ENCODE measurements at places on chromosomes 11 and 22. TPM values are rescaled to one million over a fixed set of nuclear protein-coding genes. Genes with fewer than 3 reads are reported as not detected.

DNA sequence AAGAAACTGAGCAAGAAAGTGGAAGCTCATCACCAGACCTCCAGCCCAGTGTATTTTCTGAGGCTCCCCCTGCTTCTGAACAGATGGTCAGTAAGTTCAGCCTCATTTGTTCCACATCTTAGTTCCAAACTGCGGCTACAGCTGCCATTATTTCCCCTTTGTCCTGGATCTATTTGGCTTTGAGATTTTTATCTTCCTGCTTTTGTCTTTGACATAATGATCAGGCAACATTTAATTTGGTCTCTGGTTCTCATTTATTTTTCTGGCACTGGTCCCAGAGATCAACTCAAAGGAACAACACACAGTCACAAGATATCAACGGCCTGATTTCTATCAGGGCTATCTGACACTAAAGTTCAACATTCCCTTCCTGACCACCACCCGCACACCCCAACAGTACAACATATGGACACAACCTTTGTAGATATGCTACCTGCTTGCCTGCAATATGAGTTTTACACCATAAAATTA lies 137.5 kb downstream of the FAM76B start:
- H3K36me3 ChIP-seq = no peaks in the 10 kb centered on the region
- H3K27ac ChIP-seq = no peak overlapping the region
- H3K4me1 ChIP-seq = peaks cover 13% of the 10 kb centered on the region
- no peak overlapping the region for H3K4me3 ChIP-seq
- DNase-seq = no peak
- H3K27me3 ChIP-seq = no peaks in the 10 kb centered on the region

GRCh38 chr11:111586388-111586831 lies 15.8 kb upstream of the SIK2 start:
- no peak overlapping the region for H3K4me3 ChIP-seq
- H3K4me1 ChIP-seq = no peaks in the 10 kb centered on the region
- H3K27ac ChIP-seq = no peak overlapping the region
- DNase-seq = no peak
- H3K27me3 ChIP-seq = no peaks in the 10 kb centered on the region
- H3K36me3 ChIP-seq = no peaks in the 10 kb centered on the region

- no peaks in the 10 kb centered on the region for H3K36me3 ChIP-seq
- no peak for DNase-seq
- H3K27ac ChIP-seq = peak overlapping the region; percentile 52
- peak overlapping the region; percentile 23 for H3K4me3 ChIP-seq
These were observed 26.2 kb downstream of the OR2AG2 start for GRCh38 chr11:6745465-6746015.

- H3K27ac ChIP-seq = no peak overlapping the region
- no peak overlapping the region for H3K4me3 ChIP-seq
- no peaks in the 10 kb centered on the region for H3K36me3 ChIP-seq
- DNase-seq = no peak
These were observed 11.3 kb downstream of the VPS37C start for GRCh38 chr11:61149624-61150615.

AGBL2 gene
- total RNA-seq = 1.6 TPM

PAK1 gene
- 7.3 TPM for total RNA-seq

GRCh38 chr11:18352581-18352980 lies 30.2 kb downstream of the GTF2H1 start:
- H3K27ac ChIP-seq = no peak overlapping the region
- no peaks in the 10 kb centered on the region for H3K27me3 ChIP-seq
- no peaks in the 10 kb centered on the region for H3K4me1 ChIP-seq
- no peak for DNase-seq
- H3K4me3 ChIP-seq = no peak overlapping the region

ARHGAP42 gene
- 15.4 TPM for total RNA-seq

IRAG1 gene
- total RNA-seq = 1.5 TPM

DNA sequence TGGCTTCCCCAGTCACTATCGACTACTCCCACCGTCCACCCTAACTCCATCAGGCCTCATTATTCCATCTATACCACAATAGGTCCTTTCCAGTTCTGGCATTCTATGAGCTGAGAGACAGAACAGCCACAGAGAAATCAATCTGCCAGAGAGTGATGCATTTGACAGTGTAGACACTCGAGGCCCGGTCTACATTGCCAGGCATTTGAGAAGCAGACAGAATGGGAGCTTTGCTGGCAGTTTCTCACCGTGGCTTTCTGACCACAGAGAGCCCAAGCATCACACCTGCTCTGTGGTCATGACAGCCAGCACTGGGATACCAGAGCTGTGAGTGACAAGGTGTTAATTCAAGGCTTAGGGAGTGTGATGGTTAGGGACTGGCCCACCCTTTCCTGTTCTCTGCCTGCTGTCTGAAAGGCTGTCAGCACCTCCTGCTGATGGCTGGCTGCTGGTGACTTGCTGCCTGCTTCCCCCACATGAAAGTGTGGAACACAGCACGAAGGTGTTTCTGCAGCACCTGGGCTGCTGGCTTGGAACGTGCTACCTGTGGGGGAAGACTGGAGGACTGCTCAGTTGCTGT lies 137.8 kb downstream of the KIRREL3 start:
- no peak overlapping the region for H3K27ac ChIP-seq
- DNase-seq = no peak
- H3K4me1 ChIP-seq = no peaks in the 10 kb centered on the region
- H3K36me3 ChIP-seq = no peaks in the 10 kb centered on the region
- H3K27me3 ChIP-seq = no peaks in the 10 kb centered on the region

- H3K27me3 ChIP-seq = no peaks in the 10 kb centered on the region
- H3K27ac ChIP-seq = no peak overlapping the region
- no peaks in the 10 kb centered on the region for H3K36me3 ChIP-seq
- DNase-seq = no peak
- no peaks in the 10 kb centered on the region for H3K4me1 ChIP-seq
These were observed 37.8 kb downstream of the PRR5L start for GRCh38 chr11:36333897-36334296.

DNA sequence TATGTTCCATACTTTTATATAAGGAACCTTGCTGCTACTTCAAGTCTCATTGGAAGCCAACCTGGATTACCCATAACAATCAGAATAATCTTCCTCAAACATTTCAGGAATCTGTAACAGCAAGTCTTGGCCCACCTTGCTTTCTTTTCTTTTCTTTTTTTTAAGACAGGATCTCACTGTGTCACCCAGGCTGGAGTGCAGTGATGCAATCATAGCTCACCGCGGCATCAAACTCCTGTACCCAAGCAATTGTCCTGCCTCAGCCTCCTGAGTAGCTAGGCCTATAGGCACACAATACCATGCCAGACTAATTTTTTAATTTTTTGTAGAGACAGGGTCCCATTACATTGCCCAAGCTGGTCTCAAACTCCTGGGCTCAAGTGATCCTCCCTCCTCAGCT lies 29.3 kb upstream of the PRDM10 start:
- no peaks in the 10 kb centered on the region for H3K27me3 ChIP-seq

DNA sequence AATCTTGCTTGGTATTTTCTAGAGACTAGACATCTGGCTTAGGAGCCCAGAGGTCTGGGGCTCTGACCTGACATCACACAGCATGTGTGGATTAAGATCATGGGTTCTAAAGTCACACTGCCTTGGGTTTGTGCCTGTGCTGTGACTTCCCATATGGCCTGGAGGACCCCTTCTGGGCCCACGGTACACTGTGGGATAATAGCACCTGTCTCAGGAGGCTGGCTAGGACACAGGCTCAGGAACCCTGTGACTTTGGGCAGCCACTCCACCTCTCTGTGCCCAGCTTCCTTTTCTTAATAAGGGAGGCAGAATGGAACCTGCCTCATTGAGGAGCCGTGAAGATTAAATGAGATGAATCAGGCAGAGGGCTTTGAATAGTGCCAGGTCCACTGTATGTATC lies 99.2 kb upstream of the B3GAT1 start:
- no peak overlapping the region for H3K27ac ChIP-seq
- H3K27me3 ChIP-seq = no peaks in the 10 kb centered on the region
- no peaks in the 10 kb centered on the region for H3K4me1 ChIP-seq
- no peak overlapping the region for H3K4me3 ChIP-seq

ZNF70 gene
- total RNA-seq = 0.87 TPM

DRD2 gene
- 0.13 TPM for total RNA-seq

DNA sequence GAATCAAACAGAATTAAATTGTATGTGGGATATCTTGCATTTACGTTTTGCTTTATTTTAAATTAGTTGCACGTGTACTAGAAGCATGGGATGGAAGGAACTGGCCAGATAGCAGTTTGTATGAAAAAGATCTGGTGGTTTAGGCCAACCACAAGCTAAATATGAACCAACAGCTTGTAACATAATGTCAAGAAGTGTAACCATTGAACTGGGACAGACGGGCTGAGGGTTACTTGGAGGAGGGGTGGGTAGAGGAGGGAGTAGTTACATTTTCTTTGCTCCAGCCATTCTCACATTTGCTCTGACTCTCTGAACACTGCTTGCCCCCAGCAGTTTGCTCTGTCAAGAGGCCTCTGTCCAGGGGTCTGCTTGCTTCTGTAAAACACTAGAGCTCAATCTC lies 31.7 kb upstream of the CXCR5 start:
- no peaks in the 10 kb centered on the region for H3K36me3 ChIP-seq
- H3K27ac ChIP-seq = no peak overlapping the region
- H3K4me1 ChIP-seq = no peaks in the 10 kb centered on the region
- H3K4me3 ChIP-seq = no peak overlapping the region
- no peaks in the 10 kb centered on the region for H3K27me3 ChIP-seq

FAM181B gene
- total RNA-seq = not detected

GRCh38 chr11:64918017-64918416 lies 1.0 kb upstream of the ATG2A start:
- H3K27ac ChIP-seq = peak overlapping the region; percentile 57
- peak overlapping the region; percentile 32 for H3K4me3 ChIP-seq
- H3K36me3 ChIP-seq = no peaks in the 10 kb centered on the region
- no peaks in the 10 kb centered on the region for H3K27me3 ChIP-seq
- peaks cover 14% of the 10 kb centered on the region for H3K4me1 ChIP-seq

POU2AF2 gene
- not detected for total RNA-seq

PLAAT5 gene
- not detected for total RNA-seq

CELSR1 gene
- total RNA-seq = 4.5 TPM

GRCh38 chr11:8403310-8403709 lies 139.6 kb upstream of the LMO1 start:
- no peak for DNase-seq
- H3K27me3 ChIP-seq = no peaks in the 10 kb centered on the region
- H3K27ac ChIP-seq = no peak overlapping the region

DNA sequence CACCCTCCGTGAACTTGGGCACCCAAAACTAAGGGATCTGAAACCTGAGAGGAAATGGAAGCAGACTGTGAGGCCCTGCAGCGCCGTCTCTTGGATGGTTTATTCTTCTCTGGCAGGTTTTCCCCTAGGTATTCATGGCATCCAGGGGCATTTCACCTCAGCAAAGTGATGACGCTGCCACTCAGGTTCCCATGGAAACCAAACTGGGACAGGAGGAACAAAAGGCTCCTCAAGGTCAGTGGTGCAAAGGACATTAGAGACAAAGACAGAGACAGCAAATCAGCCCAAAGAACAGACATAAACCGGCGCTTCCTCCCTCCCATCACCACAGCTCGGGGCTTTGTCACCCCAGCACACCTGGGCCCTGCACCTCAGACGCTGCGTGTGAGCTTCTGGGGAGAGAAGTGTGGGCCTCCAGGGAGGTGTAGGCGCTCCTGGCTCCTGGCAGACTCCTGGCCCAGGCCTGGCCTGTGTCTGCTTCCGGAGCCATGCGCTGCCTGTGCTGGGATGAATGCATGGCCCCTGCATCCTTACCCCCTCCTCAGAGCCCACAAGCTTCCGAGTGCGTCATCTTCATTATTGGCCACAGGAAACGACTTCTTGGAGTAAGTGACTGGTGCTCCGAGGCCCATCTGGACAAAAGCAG lies 5.9 kb downstream of the TP53AIP1 start:
- no peaks in the 10 kb centered on the region for H3K4me1 ChIP-seq
- no peak overlapping the region for H3K4me3 ChIP-seq

GRCh38 chr22:46742576-46743221 lies 4.6 kb upstream of the CERK start:
- H3K36me3 ChIP-seq = no peaks in the 10 kb centered on the region
- DNase-seq = no peak
- no peak overlapping the region for H3K27ac ChIP-seq
- H3K4me1 ChIP-seq = peaks cover 36% of the 10 kb centered on the region
- H3K4me3 ChIP-seq = no peak overlapping the region
- no peaks in the 10 kb centered on the region for H3K27me3 ChIP-seq

SUSD2 gene
- total RNA-seq = 6.0 TPM

- H3K27me3 ChIP-seq = no peaks in the 10 kb centered on the region
- no peaks in the 10 kb centered on the region for H3K4me1 ChIP-seq
- H3K36me3 ChIP-seq = no peaks in the 10 kb centered on the region
- no peak overlapping the region for H3K4me3 ChIP-seq
- no peak for DNase-seq
These were observed 47.5 kb downstream of the IRAG1 start for GRCh38 chr11:10646005-10646404.

GRCh38 chr11:29343465-29344333 lies 673.1 kb downstream of the KCNA4 start:
- DNase-seq = peak; percentile 61
- no peaks in the 10 kb centered on the region for H3K27me3 ChIP-seq
- no peak overlapping the region for H3K27ac ChIP-seq
- no peaks in the 10 kb centered on the region for H3K4me1 ChIP-seq
- H3K36me3 ChIP-seq = no peaks in the 10 kb centered on the region

ENDOD1 gene
- total RNA-seq = 5.8 TPM

P4HA3 gene
- not detected for total RNA-seq

OR51I1 gene
- total RNA-seq = not detected

GRCh38 chr22:35978889-35979288 lies 49.7 kb downstream of the RBFOX2 start:
- no peak overlapping the region for H3K4me3 ChIP-seq
- no peak for DNase-seq
- no peaks in the 10 kb centered on the region for H3K36me3 ChIP-seq
- no peak overlapping the region for H3K27ac ChIP-seq

CNTN5 gene
- 0.19 TPM for total RNA-seq

RIMBP3B gene
- total RNA-seq = not detected

- H3K27ac ChIP-seq = no peak overlapping the region
- peaks cover 22% of the 10 kb centered on the region for H3K4me1 ChIP-seq
- no peak overlapping the region for H3K4me3 ChIP-seq
- no peak for DNase-seq
- H3K27me3 ChIP-seq = no peaks in the 10 kb centered on the region
These were observed 2.8 kb downstream of the GALNT18 start for GRCh38 chr11:11618973-11619435.

DNA sequence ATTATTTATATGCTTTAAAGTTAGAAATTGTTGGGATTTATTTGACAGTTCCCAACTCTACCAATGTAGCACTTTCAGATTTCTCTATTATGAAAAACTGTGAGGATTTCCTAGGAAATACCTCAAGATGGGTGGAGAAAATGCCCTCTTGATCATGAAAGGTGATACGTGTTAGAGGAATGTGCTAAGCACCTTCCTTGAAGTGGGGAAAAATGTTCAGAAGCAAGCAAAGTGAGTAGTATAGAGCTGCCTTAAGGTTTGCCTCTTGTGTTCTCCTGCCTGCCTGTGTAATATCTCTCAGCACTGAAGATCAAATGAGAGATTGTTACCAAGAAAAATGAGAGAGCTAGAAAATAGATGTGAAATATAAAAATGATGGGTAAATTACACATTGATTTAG lies 58.2 kb downstream of the YAP1 start:
- H3K36me3 ChIP-seq = no peaks in the 10 kb centered on the region
- H3K4me3 ChIP-seq = no peak overlapping the region
- no peak for DNase-seq
- no peaks in the 10 kb centered on the region for H3K4me1 ChIP-seq

Measured in right lobe of liver (tissue), 6 donors.